ENCODE measurements at places on chromosomes 5 and 9.

DNA sequence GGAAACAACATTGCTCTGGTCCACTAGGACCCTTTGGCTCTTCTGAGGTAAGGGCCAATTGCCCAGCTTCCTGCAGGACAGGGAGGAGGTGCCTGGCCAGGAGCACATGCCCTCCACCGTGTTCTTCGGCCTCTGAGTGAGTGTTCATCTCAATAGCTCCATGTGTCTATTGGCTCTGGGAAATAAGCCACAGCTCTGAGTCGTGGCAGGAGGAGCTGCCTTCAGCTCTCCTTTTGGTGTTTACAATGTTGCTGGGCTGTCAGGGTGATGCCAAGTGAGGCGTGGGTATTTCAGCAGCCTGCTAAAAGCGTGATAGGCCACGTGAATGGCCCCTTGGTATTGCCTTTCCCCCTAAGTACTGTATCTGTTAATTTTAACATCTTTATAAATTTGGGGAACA lies 26.6 kb downstream of the GADD45G start:
- DNase-seq: no peak

GRCh38 chr9:2086971-2087370 lies 71.8 kb downstream of the SMARCA2 start:
- no peak for DNase-seq

GRCh38 chr9:70635790-70636189 lies 221.3 kb upstream of the KLF9 start:
- DNase-seq: no peak

DNA sequence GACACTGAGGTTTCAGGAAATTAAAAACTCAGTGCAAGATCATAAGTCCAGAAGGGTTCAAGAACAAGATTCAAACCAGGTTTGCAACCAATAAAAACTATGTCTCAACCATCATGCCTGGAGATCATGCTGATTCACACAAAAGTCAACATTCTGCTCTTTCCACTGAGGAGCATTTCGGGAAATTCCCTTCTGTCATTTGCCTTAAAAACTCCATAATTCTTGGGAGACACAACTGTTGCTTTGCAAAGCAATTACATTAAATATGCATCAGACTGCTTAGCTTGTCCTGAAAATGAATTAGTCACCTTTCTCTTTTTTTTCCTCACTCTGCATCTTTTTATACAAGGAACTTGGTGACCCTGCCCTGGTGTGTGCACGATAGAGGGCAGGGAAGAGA lies 275.9 kb upstream of the ZNF462 start:
- no peak for DNase-seq

- DNase-seq: no peak
Observed at GRCh38 chr9:16803648-16804047, 66.8 kb downstream of the BNC2 start.

DNA sequence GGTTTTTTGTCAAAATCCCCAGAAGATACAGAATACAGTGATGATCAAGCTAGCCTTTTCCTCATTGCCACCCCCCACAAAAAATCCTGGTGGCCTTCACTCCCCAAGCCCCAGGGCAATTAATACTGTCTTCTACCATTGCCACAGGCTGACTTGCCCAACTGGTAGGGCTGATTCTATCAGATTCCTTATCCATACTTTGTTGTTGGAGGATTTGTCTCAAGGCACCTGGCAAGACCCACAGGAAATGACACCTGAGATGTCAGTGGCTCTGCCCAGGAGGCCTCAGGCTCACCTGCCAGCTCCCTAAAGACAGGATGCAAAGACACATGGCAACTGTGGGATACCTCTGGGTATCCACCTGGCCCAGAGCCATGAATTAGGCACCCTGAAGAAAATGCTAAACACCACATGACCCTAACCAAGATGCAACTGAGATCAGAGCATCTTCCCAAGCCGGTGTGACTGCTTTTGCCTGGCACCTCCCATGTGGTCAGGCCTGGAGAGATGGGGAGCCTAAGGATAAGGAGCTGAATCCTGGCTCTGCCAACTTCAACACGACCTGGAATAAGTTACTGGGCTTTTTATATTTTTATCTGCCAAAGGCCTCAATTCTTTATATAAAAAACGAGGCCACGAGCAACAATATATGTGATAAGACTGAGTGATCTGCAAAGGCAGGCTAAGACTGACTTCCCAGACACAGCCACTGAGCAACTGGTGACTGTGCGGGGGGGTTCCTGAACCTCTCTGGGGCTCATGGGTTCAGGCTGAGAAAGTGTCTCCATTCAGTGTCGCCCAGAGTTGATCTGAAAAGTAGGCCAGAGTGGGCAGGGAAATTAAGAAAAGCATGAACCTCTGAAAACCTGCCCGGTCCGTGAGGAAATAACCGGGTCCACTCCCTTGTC lies 944 bp downstream of the ATOX1 start:
- DNase-seq: no peak

- DNase-seq: no peak
Observed at GRCh38 chr9:134063571-134064450, 4.0 kb downstream of the BRD3 start.

- no peak for DNase-seq
Observed at GRCh38 chr5:97019435-97020117, 83.7 kb downstream of the LNPEP start.

DNA sequence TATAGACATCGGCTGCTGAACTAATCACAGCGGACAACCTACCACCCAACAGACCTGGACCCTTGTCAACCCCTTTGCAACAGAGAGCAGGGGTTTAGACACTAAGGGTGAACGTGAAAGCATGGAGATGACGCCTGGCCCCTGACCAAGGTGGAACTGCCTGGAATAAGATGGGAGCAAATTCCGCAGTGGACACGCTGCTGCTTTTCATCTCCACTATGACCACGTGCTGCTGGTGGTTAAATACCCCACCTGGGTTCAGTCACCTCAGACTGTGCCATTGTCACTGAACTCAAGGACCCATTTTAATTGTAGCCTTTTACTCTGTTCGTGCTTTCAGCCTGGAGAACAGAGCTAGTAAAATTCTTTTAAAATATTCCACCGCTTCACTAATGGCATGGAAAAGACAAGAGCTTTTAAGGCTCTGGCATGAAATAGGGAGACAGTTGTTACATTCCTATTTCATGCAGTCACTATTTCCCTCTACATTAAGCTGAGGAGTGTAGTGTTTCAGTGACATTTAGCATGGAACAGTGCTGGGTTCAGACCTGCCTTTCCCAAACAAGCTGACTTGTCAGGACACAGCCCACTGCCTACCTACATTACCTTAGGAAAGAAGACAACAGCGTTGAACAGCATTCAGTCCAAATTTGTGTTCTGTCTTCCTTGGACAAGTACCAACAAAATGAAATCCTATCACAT lies 96.8 kb downstream of the ANKRD18B start:
- no peak for DNase-seq
